ENCODE measurements at places on chromosomes 3 and 15.

GRCh38 chr15:31178705-31179104 is 77.2 kb upstream of the TRPM1 start:
- no peak for DNase-seq

DNA sequence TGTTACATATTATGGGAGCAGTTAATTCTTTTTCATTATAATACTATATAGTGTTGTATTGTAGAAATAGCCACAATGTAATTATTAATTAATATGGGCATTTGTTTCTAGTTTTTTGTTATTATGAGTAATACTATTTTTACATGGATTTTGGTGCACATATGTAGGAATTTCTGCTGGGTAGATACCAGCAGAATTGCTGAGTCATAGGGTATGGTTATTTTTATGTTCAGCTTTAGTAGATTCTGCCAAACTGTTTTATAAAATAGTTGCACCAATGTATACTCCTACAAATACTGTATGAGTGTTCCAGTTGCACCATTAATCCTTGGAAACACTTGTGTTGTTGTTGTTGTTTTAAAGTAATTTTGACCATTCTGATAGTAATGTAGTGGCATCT is 91.5 kb downstream of the SH3GL3 start:
- DNase-seq, result no peak

- DNase-seq, result no peak
These were observed 493.0 kb upstream of the ATP11B start for GRCh38 chr3:182300266-182300665.

DNA sequence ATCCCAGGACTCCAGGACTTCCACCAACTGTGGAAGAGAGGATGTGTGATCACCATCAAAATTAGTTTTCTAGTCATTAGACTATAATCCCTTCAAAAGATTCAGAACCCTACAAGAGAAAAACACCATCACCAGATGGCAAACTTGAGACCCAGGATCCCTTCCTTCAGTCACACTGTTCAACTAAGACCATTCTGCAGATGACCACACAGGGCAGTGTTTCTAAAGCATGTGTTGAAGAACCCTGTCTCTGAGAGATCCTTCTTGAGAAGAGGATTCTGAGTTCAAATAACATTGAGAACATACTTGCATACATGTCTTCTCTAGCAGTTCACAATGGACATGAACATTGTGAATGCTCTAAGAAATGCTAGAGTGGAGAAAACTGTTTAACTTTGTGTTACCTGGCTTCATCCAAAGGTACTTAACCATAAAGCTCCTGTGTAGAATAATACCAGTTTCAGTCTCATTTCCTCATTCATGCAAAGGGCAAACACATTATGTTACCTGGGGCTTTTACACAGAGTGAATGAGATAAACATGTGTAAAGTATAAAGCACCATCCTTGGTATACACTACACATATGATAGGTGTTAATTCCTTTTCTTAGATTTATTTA is 2.4 kb upstream of the ADGRG7 start:
- no peak for DNase-seq

DNA sequence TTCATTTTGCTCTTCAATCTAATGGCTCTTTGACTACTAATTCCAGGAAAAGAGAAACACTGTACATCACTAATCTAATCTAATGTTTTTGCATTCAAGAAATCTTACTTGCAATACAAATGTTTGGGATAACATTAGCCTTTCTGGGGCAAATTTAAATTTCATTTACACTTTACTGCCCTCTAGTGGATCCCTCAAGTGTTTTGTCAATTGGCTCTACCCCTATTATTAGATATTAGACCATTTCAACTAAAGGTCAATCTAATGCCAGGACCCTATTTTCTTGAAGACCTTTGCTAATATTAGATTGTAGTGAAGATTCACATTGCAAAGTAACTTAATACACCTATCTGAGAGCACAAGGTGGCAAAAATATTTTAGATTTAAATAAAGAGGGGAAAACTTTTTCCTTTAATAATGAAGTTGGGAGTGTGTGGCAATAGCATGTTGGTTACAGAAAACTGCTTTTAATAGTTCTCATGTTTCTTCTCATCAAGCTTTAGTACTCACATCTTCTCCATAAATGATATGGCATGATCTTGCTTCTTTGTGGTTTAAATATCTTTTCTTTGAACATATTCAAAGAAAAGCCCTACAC is 5.0 kb downstream of the C2CD4A start:
- DNase-seq, result peak; percentile 51

DNA sequence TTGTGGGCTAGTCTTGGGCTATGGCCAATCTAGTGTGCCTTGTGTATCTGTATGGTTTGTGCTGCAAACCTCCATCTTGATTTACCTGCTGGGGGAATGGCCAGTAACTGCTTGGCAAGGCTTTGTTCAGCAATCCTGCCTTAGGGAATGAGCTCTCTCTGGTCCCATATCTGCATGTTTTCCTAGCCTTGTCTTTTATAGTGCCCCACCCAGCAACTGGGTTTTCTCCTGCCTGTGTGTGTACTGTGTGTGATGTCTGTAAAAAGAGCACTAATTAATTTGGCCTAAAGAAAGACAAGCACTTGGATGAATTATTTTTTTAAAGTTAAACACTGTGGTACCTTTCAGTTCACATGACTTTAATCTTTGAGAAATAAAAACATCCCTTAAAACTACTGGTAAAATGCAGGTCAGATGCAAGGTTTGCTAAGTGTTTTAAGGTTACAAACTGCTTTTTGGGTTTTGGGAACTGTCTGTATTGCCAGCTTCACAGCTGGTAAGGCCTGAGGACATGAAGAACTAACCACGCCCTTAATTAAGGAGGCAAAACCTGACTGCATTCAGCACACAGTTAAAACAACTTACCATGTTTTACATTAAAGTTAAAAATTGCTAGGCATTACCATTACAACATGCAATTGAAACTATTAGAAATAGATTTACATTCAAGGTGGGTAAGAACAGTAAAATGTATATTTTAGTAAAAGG is 1169.2 kb downstream of the OTOL1 start:
- no peak for DNase-seq

GRCh38 chr15:45734260-45734711 is 99.5 kb downstream of the SQOR start:
- DNase-seq, result no peak

- DNase-seq, result no peak
These were observed 92.2 kb upstream of the RAP2B start for GRCh38 chr3:153069598-153070510.

DNA sequence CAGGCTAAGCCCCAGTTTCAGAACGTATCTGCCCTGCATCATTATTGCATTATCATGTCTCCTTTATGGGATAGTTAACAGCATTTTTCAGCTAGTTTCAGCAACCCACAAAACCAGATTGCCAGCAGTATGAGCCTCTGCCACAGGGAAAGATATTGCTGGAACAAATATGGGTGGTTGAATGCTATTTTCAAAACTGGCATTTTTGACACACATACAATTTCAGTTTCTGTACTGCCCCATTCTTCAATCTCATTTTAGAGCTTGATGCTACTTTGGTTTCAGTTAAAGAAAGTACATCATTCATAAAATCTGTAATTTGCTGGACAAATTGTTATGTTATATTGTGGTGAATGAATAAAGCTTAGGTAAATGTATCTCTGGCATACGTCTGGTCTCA is 1037.5 kb downstream of the NAALADL2 start:
- no peak for DNase-seq

DNA sequence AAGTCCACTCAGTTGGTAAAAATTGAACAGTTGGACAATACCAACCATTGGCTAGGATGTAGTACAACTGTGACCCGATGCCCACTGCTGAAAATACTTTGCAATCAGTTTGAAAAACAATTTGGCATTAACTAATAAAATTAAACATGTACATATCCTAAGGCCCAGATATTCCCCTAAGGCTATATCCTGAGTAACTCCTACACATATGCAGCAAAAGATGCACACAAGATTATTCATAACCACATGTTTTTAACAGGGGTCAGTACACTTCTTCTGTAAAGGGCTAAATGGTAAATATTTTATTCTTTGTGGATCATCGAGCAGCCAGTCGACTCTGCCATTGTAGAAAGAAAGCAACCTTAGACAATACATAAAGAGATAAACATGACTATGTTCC is 116.3 kb downstream of the MEX3B start:
- DNase-seq, result no peak

DNA sequence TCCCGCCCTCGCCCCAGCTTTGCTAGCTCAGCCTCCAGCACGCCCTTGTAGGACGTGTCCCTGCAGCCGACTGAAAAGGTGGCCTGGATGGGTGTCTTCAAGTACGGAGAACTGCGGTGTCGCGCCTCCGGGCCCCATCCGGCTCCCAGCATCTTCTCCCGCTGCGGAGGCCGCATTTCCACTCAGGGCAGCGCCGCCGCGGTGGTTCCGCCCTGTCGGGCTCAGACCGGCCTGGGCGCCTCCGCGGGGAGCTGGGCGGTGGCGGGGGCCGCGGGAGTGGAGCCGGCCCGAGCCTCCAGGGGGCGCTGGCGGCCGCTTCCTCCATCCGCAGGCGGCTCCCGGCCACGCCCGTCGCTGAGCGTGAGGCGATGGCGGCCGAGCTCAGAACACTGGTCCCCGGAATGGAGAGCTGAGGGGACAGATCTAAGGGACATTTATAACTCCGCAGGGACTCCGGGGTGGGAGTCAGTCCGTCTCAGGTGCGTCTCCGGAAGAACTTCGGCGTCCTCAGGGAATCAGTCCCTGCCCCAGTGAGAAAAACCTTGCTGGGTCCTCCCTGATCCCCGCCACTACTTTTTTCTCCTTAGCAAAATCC is 13.6 kb upstream of the SMCO1 start:
- peak; percentile 74 for DNase-seq

DNA sequence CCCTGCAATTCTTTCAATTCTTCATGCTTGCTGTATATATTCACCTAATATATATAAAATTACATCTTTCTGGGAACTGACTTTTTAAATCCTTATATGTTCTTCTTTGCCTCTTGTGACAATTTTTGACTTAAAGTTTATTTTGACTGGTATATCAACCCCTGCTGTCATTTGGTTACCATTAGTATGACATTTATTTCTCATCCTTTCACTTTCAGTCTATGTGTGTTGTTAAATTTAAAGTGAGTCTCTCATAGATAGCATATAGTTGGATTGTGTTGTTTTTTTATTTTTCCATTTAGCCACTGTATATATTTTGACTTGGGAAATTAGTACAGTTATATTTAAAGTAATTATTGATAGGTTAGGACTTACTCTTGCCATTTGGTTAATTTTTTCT is 194.9 kb downstream of the DPH6 start:
- no peak for DNase-seq

GRCh38 chr3:20503394-20504082 is 317.5 kb upstream of the SGO1 start:
- no peak for DNase-seq

DNA sequence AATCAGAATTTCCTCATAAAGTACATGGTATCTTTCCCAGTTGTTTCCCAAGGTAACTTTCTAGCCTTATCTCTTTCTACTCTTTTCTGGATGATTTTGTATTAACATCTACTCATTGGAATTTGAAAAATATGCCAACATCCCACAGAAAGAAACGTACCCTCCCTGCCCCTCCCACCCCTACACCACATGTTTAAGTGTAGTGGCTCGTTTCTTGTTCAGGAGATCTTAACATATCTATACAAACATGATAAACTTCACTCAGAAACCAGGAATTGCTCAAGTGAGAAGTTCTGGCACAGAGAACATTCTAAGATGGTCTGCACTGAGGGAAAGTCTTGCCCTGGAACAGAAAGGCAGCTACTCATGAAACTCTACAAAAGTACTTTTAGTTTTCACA is 404.7 kb downstream of the SOX2 start:
- DNase-seq, result no peak

DNA sequence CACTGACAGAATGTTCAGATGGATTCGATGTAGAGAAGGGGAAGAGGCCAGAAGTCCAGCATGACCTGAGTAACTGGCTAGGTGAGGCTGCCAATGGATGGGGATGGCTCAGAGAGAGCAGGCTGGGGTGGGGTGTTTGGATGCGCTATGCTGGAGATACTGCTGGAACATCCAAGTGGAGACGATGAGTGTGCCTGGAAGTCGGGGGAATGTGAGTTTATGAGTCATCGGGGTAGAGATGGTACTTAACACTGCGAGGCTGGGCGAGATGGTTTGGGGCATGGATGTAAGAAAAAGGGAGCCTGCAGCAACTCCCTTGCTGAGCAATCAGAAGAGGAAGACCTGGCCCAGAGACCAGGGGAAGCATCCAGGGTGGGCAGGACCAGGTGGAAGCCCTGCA is 180.7 kb downstream of the SLCO3A1 start:
- DNase-seq, result no peak

GRCh38 chr3:62954580-62954979 is 79.4 kb upstream of the CADPS start:
- DNase-seq, result no peak

- no peak for DNase-seq
These were observed 233.1 kb upstream of the PLSCR5 start for GRCh38 chr3:146838221-146838620.

DNA sequence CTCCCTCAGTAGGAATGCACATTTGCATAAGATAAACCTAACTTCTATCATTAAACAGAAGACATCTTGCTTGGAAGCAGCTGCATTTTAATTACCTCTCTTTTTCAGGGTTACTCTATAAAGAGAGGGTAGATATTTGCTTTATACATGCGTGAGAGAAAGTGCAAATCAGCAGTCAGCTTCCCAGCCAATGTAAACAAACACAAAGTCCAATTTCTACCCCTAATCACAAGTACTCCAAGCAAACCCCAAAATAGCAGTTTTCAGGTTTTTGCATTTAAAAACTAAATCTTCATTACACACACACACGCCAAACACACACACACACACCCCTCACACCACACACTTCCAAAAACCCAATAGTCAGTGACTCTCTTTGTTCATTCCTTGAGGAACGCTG is 303.9 kb upstream of the ALCAM start:
- DNase-seq, result no peak

- DNase-seq, result peak; percentile 30
These were observed 1.3 kb downstream of the ADAM10 start for GRCh38 chr15:58748040-58748851.

GRCh38 chr3:39791603-39792002 is 17.8 kb upstream of the MYRIP start:
- DNase-seq, result no peak

DNA sequence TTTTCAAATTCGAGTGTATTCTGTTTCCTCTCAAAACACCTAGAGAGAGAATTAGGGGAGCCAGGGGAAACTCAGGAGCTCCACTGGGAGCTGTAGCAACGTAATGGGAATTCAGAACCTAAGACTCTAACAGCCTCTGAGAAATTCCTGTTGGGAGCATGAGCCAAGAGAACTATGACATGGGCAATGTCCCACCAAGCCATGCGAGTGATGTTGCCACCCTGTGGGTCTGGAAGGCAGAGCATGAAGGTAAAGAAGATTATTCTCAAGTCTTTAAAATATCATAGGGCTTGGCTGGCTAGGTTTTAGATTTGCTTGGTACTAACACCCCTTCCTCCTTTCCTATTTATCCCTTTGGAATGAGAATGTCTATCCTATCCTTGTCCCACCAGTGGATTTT is 392.6 kb upstream of the ADAMTS9 start:
- no peak for DNase-seq

GRCh38 chr3:51982352-51982837 is 940 bp upstream of the ACY1 start:
- DNase-seq, result no peak

DNA sequence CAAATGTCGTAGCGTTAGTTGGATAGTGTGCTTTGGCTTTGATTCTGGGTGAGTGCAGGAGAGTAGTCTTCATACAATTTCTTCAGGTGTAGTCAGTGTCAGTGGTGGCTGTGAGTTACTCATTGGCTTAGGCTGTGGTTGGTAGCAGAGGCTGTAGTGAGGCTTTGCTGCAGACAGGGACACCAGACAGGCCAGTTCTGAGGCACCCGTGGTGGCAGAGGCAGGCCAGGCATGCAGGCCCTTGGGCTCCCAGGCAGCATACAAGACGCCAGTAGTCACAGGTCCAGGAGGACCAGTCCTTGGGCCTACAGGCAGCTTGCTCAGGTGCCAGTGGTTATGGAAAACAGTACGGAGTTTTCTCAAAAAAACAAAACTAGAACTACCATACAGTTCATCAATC is 61.3 kb downstream of the DMXL2 start:
- no peak for DNase-seq
